ENCODE measurements at places on chromosomes 12 and 14. TPM values are rescaled to one million over a fixed set of nuclear protein-coding genes. Genes with fewer than 3 reads are reported as not detected.

DNA sequence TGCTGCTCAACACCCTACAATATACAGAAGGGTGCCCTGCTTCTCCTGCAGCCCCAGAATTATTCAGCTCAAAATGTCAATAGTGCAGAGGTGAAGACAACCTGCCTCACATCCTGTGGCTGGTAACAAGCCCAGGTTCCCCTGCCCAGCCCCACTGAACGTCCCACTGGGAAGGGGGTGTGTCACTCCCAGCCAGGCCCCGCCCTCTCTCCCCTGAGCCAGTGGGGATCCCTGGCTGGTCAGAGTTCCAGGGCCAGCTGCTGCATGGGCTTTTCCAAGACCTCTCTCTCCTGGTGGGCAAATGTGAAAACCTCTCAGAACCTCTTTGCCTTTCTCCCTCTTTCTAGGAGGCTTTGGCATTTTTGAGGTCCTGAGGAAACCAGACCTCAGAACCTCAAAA is 13.7 kb upstream of the LHX5 start:
- H3K36me3 ChIP-seq: peaks cover 2% of the 10 kb centered on the region
- H3K27ac ChIP-seq: no peak overlapping the region
- H3K4me3 ChIP-seq: no peak overlapping the region
- no peaks in the 10 kb centered on the region for H3K4me1 ChIP-seq
- H3K27me3 ChIP-seq: peaks cover 71% of the 10 kb centered on the region

DNA sequence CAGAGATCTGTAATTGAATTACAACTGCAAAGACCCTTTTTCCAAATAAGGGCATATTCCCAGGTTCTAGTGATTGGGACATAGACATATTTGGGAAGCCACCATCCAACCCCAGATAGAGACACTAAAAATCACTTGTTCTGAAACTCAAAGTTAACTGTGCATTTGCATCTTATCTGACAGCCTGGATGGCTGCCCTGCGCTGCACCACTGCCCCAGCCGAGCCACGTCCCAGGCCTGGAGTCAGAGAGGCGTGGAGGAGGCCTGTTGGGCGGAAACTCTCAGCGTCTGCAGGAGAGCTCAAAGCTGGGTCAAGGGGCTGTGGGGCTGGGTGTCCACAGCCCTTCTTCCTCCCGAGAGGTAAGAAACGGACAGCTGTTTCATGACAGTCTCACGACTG is 124.4 kb downstream of the RIMBP2 start:
- no peaks in the 10 kb centered on the region for H3K4me1 ChIP-seq

GRCh38 chr14:42095155-42095554 is 488.5 kb downstream of the LRFN5 start:
- H3K27ac ChIP-seq: no peak overlapping the region
- no peaks in the 10 kb centered on the region for H3K36me3 ChIP-seq
- ATAC-seq: no peak

GRCh38 chr12:112714166-112714710 is 77.3 kb upstream of the RPH3A start:
- H3K4me1 ChIP-seq: peaks cover 7% of the 10 kb centered on the region
- H3K27ac ChIP-seq: no peak overlapping the region
- peak; percentile 93 for ATAC-seq
- H3K4me3 ChIP-seq: peak overlapping the region; percentile 21

- H3K27me3 ChIP-seq: peaks cover 3% of the 10 kb centered on the region
- no peaks in the 10 kb centered on the region for H3K4me1 ChIP-seq
- H3K4me3 ChIP-seq: no peak overlapping the region
- H3K36me3 ChIP-seq: no peaks in the 10 kb centered on the region
These were observed 72.2 kb downstream of the DENND5B start for GRCh38 chr12:31518680-31519227.

GRCh38 chr14:60573943-60574495 is 65.1 kb downstream of the SIX6 start:
- no peak for ATAC-seq
- no peaks in the 10 kb centered on the region for H3K36me3 ChIP-seq
- H3K27ac ChIP-seq: no peak overlapping the region
- H3K27me3 ChIP-seq: peaks cover 22% of the 10 kb centered on the region
- H3K4me1 ChIP-seq: no peaks in the 10 kb centered on the region

- no peak for ATAC-seq
- peaks cover 3% of the 10 kb centered on the region for H3K27me3 ChIP-seq
- H3K27ac ChIP-seq: no peak overlapping the region
- H3K4me3 ChIP-seq: no peak overlapping the region
These were observed 1.1 kb downstream of the FAM90A1 start for GRCh38 chr12:8226355-8226754.

GRCh38 chr14:62064751-62065323 is 302.6 kb downstream of the SNAPC1 start:
- H3K36me3 ChIP-seq: no peaks in the 10 kb centered on the region
- no peak for ATAC-seq
- H3K4me3 ChIP-seq: no peak overlapping the region

GRCh38 chr12:108348842-108349241 is 9.7 kb upstream of the CMKLR1 start:
- H3K27ac ChIP-seq: no peak overlapping the region
- H3K4me1 ChIP-seq: no peaks in the 10 kb centered on the region
- peaks cover 6% of the 10 kb centered on the region for H3K27me3 ChIP-seq
- no peak for ATAC-seq

DNA sequence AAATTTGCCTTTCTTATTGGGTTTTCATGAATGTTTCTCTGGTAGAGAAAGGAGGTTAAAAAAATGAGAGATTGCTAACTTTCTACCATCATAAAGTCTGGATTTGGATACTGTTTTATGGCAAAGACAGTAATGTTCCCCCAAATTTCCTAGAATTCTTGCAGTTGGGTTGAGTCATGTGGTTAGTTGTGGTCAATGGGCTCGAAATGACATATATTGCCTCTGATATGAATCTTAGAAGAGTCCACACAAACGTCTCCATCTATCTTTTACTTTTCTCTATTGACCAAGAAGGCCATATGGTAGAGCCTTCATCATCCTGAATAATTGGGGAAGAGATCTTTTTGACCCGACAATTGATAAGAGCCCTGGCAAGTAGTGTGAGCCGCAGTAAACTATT is 119.5 kb upstream of the PMCH start:
- no peaks in the 10 kb centered on the region for H3K36me3 ChIP-seq
- H3K27ac ChIP-seq: no peak overlapping the region
- peaks cover 11% of the 10 kb centered on the region for H3K27me3 ChIP-seq
- H3K4me3 ChIP-seq: no peak overlapping the region
- ATAC-seq: peak; percentile 31

LRP1-AS gene
- not detected for total RNA-seq

ANKRD13A gene
- total RNA-seq: 61.4 TPM

KERA gene
- total RNA-seq: not detected

NTS gene
- not detected for total RNA-seq

SOX5 gene
- total RNA-seq: 7.9 TPM

FGD4 gene
- 0.21 TPM for total RNA-seq

KRT82 gene
- total RNA-seq: not detected

RASSF9 gene
- total RNA-seq: not detected

CPNE6 gene
- not detected for total RNA-seq

RERGL gene
- not detected for total RNA-seq

MYH6 gene
- total RNA-seq: 0.82 TPM

GCN1 gene
- 94.4 TPM for total RNA-seq

CPM gene
- 3.6 TPM for total RNA-seq

CELA1 gene
- total RNA-seq: not detected

SNRPF gene
- 35.0 TPM for total RNA-seq
